Activated T-cell treated with anti-CD3 and anti-CD28 coated beads, Interleukin-2, amount 50 U/mL, for 4 hours (primary cell): ENCODE measurements at places on chromosomes 1 and 21.

GRCh38 chr1:240169188-240169587, 77.5 kb downstream of the FMN2 start:
- no peak for DNase-seq

DNA sequence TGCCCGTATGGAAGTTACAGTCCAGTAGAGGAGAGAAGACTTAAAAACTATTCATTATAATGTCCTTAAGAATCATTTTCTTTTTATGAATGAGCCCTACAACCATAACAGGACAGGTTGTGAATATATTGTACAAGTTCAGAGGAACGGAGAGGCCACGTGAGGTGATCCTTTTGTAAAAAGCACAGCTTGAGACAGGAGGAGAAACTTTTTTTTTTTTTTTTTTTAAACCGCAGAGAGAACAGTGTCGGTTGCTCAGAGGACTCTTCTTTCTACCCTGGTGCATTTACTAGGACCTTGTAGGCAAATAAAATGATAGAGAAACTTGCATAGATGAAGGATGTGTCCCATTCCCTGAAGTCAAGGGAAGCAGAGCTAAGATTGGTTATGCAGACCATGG, 32.1 kb downstream of the DYRK1A start:
- DNase-seq = no peak

DNA sequence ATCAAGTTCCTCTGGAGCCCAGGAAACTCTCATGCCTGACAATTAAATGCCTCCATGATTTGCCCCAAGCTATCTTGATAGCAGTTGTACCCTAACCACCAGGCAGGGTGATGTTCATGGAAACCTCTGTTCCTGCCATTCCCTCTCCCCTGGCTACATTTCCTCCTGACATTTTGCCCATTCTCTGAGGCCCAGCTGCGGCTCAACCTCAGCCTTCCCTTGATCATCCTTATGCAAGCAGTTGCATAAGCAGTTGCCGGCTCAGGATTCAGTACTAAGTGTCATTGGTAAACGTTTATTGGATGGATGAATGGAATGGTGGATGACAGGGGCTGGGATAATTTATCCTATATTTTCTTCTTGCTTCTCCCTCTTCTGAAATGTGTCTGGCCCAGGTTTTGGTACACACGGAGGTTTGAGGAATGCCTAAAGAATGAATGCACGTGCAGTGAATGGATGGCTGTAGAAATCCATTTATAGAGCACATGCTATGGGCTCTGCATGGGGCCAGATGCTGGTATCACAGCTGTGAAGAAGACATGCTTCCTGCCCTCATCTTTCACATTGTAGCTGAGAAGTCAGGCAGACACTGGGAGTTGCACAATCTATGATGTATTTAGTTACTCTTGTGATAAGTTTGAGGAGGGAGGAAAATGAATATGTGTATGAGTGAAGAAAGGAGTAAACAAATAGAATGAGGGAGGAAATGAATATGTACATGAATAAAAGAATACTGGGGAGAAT, 261.8 kb downstream of the FOXD2 start:
- DNase-seq = no peak

DNA sequence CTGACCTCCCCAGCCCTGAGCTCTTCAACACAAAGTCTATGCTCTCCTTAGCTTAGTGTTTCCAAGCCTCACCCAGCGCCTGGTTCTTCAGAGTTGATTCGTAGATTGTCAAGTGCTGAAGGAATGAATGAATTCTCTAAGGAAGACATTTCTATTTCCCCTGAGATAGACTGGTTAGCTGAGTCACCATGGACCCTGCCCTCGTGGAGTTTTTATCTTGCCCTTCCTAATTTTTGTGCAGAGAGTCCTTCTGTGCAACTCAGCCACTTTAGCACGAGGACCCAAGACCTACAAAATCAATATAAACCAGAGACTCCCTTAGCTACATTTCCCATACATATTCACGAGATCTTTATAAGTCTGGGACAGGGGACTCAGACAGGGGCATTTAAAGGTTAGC, 2.6 kb upstream of the CD244 start:
- no peak for DNase-seq

- DNase-seq = no peak
Measured at GRCh38 chr1:100089082-100089481, 43.6 kb downstream of the SASS6 start.
